Left renal cortex interstitium (tissue), 4 donors: ENCODE measurements at places on chromosomes 4 and X. TPM values are rescaled to one million over a fixed set of nuclear protein-coding genes. Genes with fewer than 3 reads are reported as not detected.
A peak's percentile ranks its signal among the peaks of the same experiment; 100 is the strongest.

ADRA2C gene
- 16.2 TPM for polyA plus RNA-seq

CENPVL3 gene
- polyA plus RNA-seq = 1.2 TPM

CYP4V2 gene
- polyA plus RNA-seq = 20.1 TPM

TIMM8A gene
- polyA plus RNA-seq = 22.4 TPM

MEPE gene
- not detected for polyA plus RNA-seq

FAT4 gene
- 31.0 TPM for polyA plus RNA-seq

L1CAM gene
- polyA plus RNA-seq = 46.6 TPM

NSG1 gene
- 6.2 TPM for polyA plus RNA-seq

GRCh38 chrX:140949233-140949632 is 53.2 kb upstream of the SPANXB1 start:
- no peak for DNase-seq

DNA sequence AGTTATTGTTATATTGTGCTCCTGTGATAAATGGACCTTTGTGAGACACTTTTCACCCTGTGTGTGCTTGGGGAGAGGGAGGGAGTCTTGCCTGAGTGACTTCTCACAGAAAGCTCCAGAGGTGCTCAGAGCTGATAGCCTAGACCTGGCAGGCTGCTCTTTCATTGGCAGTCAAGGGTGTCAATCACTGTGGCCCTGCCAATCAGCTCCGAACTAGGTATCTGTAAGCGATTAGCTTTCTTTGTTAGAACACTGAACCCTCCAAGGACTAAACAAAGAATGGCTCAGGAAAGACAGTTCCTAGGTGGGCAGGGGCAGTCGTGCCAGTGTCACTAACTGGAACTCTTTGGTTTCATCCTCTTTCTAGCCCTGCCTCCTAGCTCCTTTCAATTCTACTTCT is 2.7 kb upstream of the NALF2 start:
- DNase-seq = no peak

DNA sequence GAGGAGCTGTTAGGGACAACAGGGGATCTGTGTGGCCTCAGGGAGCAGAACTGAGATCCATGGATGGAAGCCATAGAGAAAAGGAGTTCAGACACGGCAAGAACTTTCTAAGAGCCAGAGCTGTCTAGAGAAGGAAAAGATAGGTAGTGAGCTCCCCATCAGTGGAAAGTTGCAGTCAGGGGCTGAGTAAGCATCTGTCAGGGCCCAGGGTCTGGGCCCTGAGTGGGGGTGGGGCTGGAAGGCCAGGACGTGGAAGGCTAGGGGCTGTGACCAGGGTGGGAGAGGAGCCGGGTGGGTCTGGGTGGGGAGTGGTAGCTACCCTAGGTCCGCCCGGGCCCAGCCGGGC is 324 bp upstream of the MSN start:
- DNase-seq = no peak

- DNase-seq = peak; percentile 29
Observed at GRCh38 chrX:151753313-151754046, 18.9 kb downstream of the CNGA2 start.

DNA sequence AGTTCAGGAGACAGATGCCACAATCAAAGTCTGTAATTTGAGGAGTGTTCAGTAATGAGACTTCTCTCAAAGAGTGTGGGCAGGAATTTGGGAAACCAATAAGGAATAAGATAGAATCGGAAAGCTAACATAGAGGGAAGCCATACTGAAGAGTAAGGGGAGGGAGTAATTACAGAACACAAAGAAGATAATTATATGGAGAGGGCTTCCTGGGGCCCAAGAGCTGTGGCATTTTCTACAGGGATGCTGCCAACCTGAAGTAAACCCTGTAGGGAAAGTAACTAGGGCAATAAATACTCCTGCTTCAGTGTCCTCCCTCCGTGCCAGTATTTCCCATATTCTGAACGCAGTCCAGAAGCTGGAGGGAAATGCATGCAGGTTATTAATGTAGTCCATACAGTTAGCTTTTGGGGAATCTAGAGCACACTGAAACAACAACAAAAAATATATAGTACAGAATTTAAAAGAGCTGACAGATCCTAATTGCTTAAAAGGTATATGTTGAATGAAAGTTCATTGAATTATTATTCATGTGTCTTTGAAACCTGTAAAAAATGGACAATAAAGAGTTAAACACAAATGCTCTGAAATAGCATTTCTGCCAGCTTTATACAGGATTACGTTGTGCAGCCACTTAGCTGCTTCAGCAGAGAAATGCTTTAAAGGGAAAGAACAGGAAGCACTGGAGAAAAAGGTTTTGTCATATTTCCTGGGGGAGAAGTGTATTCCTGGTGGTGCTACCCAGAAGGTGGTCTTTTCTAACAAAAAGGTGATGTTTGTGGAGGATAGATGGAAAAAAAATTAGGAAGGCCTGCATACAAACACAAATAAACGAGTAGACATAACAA is 48.0 kb downstream of the CXXC4 start:
- no peak for DNase-seq

- DNase-seq = no peak
Observed at GRCh38 chr4:54063737-54064316, 578 bp downstream of the CHIC2 start.

- DNase-seq = no peak
Observed at GRCh38 chr4:165630671-165631070, 242.4 kb upstream of the TLL1 start.

- DNase-seq = no peak
Observed at GRCh38 chr4:173231916-173232315, 63.3 kb downstream of the GALNT7 start.

DNA sequence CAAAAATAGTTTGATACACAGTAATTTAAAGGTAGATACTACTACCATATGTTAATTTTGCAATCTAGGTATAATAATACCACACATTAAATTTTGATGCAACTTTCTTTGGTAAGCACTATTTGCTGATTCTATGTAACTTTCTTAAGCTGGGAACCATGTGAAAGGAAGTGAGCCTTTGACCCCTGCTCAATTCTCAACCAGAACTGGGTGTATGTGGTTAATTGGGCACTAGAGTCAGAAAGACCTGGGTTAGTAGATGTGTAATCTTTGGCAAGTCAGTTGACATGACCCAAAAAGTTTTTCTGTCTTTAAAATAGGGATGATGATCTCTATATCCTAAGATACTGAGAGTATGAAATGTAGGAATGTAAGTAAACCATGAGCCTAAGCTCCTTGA is 22.4 kb downstream of the TLR2 start:
- no peak for DNase-seq

DNA sequence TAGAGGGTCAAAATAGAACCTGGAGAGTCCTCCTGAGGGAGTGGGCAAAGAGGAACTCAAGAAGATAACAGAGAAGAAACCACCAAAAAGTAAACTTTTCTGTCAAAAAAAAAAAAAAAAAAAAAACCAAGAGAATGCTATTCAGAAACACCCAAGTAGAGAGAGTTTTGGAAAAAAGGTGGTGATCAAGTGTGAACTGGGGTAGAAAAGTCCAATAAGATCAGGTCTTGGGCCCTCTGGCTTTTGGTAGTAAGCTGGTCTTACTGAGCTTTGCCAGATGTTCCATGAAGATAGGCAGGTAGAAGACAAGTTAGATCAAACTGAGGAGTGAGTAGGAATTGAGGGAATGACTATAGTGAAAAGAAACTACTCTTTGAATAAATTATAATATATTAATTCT is 167.5 kb downstream of the COL25A1 start:
- DNase-seq = no peak

- no peak for DNase-seq
Observed at GRCh38 chr4:15116509-15117079, 114.3 kb downstream of the CPEB2 start.

GRCh38 chrX:42094218-42094617 is 170.9 kb upstream of the CASK start:
- DNase-seq = no peak

- no peak for DNase-seq
Observed at GRCh38 chr4:185019456-185020292, 1.4 kb downstream of the HELT start.

DNA sequence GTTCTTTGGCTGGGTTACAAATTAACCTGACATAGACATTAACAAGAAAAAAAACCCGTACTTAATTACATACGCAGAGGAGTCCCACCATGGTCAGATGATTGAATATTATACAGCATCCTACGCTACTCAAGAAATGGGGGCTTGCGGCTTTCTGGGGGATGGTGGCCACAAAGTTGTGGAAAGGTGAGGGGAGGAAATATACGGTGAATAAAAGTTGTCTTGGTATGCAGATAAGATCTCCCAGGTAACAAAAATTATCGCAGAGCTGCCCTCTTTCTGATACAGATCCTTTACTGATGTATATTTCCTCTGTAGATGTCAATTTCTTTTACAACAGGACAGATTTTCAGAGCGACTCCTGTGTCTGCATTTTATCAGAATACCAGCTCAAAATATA is 890 bp downstream of the DCAF16 start:
- DNase-seq = no peak

DNA sequence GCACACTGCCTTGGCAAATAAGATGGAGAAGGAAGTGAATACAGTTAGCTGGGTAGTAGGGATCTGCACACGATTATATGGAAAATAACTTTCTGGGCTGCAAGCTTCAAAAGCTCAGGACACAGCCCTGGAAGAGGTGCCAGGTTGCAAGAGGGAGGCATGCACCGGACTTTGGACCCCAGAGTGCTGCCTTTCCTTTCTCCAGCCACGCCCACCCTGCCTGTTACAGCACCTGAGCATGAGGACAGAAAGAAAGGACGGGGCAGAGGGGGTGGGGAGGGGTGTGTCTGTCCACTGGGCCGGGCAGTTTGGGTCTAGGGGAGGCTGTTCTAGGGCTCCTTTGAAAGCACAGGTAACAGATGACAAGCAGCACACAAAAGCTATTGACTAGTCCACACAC is 152.8 kb downstream of the ENPP6 start:
- no peak for DNase-seq

DNA sequence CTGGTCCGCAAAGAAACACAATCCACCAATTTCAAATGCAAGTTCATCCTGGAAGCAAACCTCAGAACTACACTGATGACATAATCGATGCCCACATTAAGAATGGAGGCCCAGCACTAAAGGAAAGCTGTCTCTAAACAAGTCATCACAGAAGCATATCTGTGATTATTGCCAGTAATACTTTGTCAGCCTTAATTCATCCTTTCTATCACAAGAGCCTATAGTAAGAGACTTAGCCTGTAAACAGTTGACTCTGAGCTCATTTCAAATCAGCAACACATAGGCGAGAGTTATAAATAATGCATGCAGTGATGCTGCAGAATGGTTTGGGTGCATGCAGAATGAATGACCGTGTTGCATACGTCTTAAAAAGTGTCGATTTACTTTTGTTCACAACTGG is 105.9 kb upstream of the ZFP42 start:
- DNase-seq = no peak

- no peak for DNase-seq
Observed at GRCh38 chr4:76125816-76126215, 22.4 kb downstream of the NUP54 start.

DNA sequence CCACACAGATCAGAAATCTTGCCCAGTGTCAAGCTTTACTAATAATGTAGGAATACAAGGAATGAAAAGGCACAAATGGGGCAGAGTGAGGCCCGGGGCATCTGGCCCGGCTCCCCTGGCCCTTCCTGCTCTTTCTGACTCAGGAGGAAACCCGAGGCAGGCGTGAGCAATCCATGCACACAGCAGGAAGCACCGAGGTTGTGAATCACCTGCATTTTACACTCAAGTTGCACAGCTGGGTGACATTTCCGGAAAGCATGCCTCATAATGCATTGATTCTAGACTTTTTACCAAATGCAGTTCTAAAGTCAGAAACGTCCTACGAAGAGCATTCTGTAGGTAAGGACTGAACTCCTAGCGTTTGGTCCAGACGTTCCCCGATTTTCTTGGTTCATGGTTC is 38.9 kb downstream of the PRIMPOL start:
- no peak for DNase-seq

- DNase-seq = no peak
Observed at GRCh38 chr4:188372058-188372457, 232.8 kb downstream of the TRIML1 start.
